ENCODE measurements at places on chromosomes 6 and 20.

DNA sequence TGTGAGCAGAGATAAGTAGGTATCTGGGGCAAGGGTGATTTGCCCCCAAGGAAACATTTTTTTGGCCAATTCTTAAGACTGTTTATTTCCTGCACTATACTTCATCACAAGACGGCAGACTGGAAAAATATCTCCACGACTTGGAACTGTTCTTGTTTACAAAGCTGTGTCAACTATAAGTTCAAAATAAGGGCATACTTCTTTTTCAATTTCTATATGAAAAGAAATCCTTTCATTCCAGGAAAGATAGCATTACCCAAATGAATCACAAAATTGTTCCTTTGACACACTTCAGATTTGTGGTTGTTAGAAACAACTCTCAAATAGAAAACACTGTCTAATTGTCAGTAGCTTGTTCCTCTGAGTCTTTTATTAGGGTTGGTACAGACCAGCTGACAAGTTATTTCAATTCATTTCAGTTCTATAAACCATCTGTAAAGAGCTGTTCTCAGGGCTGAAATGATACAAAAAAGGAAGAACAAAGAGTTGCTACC lies 212.9 kb upstream of the PRDM1 start:
- DNase-seq: no peak

- no peak for DNase-seq
These were observed 7.3 kb downstream of the RAET1E start for GRCh38 chr6:149890629-149891045.

DNA sequence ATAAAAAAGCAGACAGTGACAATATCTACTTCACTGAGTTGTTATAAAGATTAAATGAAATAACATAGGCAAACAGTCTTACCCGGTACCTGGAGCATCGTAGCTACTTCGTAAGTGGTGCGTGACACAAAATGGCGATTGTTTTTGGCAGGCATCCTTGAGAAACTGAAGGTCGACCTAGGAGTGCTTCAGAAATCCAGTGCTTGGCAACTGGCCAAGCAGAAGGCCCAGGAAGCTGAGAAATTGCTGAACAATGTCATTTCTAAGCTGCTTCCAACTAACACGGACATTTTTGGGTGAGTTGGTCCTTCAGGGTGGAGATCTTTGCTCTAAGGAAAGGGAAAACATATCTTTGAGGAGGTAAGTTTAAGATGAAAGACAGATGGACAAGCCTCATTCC lies 4.8 kb downstream of the BPIFA2 start:
- DNase-seq: no peak

- DNase-seq: no peak
These were observed 80.8 kb upstream of the PHACTR1 start for GRCh38 chr6:12635813-12636212.

DNA sequence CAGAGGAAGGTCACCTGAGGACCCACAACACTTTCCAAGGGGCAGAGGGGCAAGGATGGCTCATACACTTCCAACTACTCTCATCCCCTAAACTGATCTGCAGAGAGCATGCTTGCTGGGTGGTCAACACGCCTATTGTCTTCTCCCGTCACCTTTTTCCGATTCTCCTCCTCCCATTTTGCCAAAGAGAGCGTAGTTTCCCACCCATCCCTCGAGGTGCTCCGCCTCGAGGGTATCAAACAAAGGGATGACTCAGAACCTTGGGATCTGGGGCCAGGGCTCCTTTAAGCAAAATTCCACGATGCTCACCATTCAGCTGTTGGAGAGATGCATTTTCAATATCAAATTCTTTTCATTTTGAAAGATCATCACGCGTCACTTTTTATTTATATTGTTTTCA lies 507.5 kb upstream of the SULF2 start:
- DNase-seq: no peak

Measured in stimulated activated CD8-positive, alpha-beta memory T cell treated with anti-CD3 and anti-CD28 coated beads, Interleukin-7, amount 100 ng/mL, for 4 hours (primary cell).